Stimulated activated CD4-positive, alpha-beta T cell treated with anti-CD3 and anti-CD28 coated beads, TNF-alpha, amount 100 ng/mL, for 1 hour (primary cell): ENCODE measurements at places on chromosomes 7 and 10.

- no peak for DNase-seq
Measured at GRCh38 chr7:112556633-112557032, 75.8 kb downstream of the LSMEM1 start.

DNA sequence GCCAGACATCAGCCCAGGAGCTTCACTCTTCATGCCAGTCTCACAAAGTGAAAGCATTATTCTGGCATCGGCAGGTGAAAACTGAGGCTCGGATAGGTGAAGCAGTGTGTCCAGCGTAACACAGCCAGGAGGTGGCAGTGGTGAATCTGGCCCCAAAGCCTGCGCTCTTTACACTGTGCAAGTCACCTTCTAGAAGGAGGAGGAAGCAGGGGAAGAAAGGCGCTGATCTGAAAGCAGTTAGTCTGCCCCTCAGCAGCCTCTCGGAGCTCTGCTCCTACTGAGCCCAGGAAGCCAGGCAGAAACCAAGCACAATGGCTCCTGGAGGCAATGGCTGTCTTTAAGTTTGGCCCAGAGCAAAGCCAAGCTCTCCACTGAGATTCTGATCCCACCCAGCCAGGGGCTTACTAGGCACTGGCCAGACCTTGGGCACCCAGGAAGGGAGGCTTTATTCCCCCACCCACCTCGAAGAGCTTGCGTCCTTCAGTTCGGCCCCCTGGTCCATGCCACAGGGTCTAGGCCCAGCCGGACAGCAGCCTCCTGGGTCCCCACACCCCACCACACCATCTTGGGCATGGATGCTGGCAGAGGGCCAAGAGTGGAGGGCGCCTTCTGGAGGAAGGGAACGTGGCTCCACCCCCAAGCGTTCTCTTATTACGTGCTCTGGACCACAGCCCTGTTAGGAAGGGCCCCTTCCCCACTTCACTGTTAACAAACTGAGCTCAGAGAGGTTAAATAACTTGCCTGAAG lies 104.5 kb downstream of the GRID1 start:
- DNase-seq, result no peak

- DNase-seq, result no peak
Measured at GRCh38 chr7:117445206-117445605, 17.9 kb upstream of the ASZ1 start.

DNA sequence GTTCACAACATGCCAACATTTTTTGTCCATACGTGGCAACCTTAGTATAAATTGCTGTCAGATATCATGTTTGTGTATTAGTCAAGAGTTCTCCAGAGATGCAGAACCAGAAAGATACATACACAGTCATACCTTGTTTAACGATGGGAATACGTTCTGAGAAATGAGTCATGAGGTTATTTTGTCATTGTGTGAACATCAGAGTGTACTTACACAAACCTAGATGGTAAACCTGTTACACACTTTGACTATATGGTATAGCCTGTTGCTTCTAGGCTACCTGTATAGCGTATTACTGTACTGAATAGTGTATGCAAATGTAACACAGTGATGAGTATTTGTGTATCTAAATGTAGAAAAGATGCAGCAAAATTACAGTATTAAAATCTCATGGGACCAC lies 22.3 kb downstream of the ZNF518A start:
- DNase-seq, result no peak

GRCh38 chr7:22675917-22676343 lies 51.1 kb upstream of the IL6 start:
- DNase-seq, result no peak

DNA sequence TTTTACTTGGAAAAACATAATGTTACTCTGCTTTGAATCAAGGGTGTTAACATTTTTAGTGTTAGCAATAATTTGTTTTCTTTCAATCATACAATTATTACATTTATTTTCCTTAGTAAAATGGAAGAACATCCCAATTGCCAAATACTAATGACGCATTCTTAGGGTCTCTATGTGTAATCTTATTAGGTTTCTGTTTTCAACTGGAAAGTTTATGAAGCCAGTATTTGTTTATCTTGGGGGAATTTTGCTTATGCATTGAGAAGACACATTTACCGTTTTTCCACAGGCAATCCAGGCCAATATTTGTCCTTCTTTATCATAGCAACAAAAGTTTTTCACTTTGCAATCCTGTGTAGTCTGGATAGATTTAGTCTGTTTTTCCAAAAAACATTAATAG lies 134.5 kb downstream of the CPED1 start:
- DNase-seq, result no peak

DNA sequence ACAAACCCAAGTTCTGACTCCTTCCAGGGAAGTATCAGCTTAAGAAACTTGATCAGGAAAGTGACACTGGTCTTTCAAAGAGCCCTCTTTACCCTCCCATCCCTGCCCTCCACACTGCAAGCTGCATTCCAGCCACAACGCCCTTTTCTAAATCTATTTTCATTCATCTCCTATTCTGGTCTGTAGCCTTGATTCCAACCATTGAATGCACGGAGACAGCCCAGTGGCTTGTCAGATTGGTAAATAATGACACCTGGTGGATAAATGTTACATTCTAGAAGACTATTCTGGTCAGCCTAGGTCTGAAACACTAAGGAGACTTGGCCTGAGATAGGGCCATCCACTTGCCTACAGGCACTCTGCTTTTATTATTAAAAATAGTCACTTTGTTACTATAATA lies 20.9 kb downstream of the MORN4 start:
- DNase-seq, result no peak

- peak; percentile 45 for DNase-seq
Measured at GRCh38 chr10:132836832-132837540, 51.0 kb upstream of the NKX6-2 start.

DNA sequence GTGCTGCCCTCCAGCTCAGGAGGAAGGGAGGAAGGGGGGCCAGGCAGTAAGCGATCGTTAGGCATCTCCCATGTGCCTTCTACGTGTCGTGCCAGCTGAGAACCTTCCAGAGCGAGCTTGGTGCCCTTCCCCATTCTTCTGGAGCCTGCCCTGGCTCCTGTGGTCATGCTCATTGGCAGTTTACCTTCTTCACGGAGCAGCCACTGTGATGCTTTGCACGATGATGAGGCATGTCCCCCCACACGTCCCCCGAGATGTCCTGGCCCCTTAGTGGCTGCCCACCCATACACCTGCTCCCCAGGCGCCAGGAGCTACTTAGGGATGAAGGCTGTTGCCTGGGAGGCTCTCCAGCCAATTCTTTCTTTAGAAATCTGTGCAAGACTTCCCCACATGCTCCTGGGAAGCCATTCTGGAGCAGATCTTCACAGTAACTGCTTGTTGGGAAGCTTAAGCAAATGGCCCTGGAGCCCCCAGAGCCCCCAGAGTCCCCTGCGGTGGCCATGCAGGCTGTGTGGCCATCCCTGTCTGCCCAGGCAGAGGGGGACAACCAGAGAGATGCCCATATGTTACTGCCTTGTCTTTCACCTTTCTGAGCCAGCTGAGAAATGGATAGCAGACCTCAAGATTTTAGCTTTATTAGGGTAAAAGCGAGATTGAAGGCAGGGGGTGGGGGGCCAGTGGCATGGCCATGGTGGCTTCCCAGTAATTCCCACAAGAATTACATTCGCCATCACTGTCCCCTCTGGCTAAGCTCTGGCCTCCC lies 199.0 kb downstream of the EBF3 start:
- DNase-seq, result no peak

- no peak for DNase-seq
Measured at GRCh38 chr7:101166909-101167644, 1.7 kb upstream of the VGF start.
